ENCODE measurements at places on chromosomes 3 and 15. TPM values are rescaled to one million over a fixed set of nuclear protein-coding genes. Genes with fewer than 3 reads are reported as not detected.

STRIT1 gene
- not detected for total RNA-seq

TRIM42 gene
- not detected for total RNA-seq

ALDH1A3 gene
- total RNA-seq, result 73.7 TPM

TGM5 gene
- total RNA-seq, result not detected

TOP2B gene
- 71.2 TPM for total RNA-seq

ZNF662 gene
- total RNA-seq, result 3.3 TPM

IQCH gene
- 5.0 TPM for total RNA-seq

TMEM40 gene
- total RNA-seq, result not detected

GP5 gene
- total RNA-seq, result 0.17 TPM

DNA sequence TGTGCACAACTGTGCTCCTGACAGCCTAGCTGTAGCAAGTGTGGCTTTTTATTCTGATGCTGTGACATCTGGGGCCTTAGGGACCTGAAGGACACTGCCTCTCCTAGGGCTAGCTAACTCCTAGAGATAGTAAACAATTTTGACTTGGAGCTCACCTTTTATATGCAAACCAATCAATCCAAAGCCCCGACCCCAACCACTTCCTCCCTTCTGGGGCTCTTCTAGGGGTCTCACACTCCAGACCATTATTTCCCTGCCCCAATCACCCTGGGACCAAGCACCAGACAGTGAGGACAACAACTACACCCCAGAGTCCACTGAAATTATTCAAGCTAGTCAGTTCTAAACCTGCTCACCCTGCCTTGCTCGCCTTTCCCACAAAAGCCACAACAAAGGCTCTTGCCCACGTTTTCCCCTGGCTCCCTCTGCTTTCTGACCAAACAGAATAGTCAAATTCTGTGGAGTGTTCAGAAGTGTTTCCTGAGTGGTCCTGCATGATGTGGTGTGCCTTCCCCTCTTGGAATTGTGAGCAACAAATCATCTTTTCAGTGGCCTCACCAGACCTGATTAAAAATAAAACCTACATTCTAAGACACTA is 84.2 kb upstream of the WNT5A start:
- peak; percentile 71 for DNase-seq

- DNase-seq, result no peak
These were observed 3.2 kb downstream of the KCTD6 start for GRCh38 chr3:58495101-58495500.

GRCh38 chr15:39888809-39889208 is 31.3 kb downstream of the GPR176 start:
- no peak for DNase-seq

DNA sequence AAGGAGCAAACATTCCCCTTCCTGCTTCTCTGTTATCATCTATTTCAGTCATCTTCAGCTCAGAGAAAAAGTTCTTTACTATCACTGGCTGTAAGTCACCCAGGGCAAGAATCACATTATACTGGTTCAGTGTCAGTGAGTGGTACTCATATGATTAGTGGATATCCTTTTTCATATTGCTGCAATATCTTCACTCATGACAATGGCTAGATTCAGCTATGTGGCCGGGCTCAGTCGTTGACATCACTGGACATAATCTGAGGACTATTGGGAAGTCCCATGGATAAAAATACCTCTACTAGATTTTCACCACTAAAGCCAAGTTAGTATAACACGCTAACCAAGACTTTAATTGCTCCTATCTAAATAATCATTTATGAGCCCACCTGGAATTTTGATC is 91.3 kb upstream of the UBE2E2 start:
- no peak for DNase-seq

- DNase-seq, result peak; percentile 52
These were observed 985 bp downstream of the LCMT2 start for GRCh38 chr15:43329217-43329959.

DNA sequence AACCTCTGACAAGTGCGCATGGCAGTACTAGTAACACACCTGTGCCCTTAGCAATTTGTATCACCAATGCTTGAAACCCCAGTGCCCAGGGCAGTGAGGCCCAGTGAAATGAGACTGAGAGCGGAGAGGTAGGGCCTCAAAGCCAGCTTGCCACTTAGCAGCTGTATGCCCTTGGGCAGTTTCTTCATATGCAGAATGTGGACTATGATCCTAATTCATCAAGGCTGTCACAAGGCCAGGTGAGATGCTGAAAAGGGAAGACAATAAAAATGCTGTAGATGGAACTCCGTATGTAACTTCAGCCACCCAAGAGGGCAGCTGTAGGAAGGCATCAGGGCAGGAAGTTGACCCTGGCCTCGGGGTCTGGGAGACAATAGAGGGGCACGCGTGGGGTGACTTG is 74.4 kb downstream of the KY start:
- no peak for DNase-seq

DNA sequence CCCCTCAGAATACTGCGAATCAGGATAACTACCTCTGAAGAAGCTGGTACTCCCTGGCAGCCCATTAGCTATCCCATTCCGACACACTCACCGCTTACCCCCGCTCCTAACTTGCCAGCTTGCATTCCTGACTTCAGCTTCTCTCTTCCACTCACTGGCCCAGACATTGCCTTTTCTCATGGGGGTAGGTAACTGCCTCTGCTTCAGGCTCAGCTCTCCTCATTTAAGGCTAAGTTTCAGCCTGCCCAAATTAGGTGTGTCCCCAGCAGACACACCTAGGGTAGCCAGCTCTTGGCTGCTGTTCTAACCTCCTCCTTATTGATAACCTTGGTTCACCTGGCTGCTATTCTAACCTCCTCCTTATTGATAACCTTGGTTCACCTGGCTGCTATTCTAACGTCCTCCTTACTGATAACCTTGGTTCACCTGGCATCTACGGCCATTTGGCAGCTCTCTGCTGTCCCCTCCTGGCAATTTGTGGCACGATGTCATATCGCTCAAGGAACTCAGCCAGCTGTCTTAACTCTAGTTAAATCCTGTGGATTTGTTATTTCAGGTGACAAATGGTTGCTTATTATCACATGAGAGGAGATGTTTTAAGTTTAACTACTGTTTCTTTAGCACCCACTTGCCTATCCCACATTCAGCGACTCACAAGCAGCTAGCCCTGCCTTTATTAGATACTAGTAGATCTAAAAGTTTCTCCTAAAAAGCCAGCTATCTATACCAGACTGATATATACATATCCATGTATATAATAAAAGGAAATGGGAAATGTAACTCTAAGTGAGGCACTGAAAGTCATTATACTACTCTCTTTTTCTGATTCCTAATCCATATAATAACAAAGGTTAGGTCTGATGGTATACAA is 106.5 kb upstream of the ACP3 start:
- no peak for DNase-seq

- DNase-seq, result no peak
These were observed 513 bp downstream of the VGLL4 start for GRCh38 chr3:11643201-11643603.

DNA sequence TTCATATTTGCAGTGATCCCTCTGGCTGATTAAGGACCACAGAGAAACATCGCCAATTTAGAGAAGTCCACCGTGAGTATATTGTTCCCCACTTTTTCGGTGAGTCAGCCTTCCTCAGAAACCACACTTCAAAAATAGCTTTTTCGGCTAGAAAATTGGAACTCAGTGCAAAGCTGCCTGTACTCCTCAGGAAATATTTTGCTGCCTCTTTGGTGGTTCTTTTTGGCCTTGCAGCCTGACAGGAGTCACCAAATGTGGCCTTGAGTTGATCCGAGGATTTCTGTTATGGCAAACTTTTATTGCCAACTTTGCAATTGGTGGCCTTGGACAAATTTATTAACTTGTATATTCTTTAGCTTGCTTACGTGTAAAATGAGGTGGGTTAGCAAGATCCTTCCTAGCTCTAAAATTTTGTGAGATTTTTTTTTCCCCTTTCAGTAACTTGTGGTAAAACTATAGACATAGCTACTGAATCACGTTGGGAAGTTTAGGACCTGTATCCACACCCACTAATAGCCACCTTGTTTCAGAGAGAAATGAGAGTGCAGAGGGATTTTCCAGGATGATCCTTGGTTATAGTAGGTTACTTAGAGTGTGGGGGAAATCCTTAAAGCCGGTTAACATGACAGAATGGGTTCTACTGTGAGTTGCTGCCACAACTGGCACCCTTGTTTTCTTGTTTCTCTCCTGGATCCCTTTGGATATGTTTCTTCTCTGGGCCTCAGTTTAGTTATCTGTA is 9.9 kb downstream of the ARL6IP5 start:
- peak; percentile 44 for DNase-seq

GRCh38 chr15:89227425-89227824 is 6.0 kb upstream of the RLBP1 start:
- no peak for DNase-seq

DNA sequence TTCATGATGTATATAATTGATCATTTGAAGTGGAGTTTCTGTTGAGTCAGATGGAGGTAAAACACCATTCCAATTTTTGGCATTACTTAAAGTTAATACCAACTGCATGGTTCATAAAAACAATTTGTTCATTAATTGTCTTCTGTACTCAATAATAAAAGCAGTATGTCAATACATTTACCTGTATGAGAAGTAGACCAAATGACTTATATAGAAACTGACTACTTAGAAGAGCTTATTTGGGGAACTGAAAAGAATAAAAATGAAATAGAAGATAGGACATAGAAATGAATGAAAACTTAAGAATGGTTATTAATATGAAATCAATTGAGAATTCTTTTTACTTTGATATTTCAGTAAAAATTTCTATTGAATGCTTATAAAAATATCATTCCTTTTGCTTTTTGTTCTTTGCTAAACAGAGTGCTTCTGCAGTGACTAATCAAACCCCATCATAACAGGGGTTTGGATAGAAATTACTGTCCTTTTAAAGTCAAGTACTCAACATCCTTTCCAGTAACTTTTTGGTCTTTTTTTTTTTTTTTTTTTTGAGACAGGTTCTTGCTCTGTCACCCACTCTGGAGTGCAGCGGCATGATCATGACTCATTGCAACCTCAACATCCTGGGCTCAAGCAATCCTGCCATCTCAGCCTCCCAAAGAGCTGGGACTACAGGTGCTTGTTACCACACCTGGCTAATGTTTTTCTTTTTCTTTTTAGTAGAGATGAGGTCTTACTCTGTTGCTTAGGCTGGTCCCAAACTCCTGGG is 6.5 kb upstream of the CRYBG3 start:
- no peak for DNase-seq

DNA sequence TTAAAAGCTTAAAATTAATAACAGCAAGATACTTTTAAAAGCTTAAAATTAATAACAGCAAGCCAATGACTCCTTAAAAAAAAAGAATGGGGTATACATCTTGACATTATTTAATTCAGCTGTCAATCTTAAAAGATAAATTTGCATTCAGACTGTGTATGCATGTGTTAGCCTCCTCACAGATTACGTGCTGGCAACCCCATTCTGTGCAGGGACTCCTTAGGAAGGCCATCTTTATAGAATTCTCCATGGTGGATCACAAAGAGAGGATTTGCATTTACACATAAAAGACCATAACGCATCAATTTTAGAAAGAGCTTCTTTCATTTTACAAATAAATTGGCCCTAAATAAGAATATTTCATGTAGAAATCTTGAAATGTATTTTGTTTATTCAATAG is 87.2 kb downstream of the B3GALNT1 start:
- no peak for DNase-seq

- DNase-seq, result peak; percentile 4
These were observed 22.0 kb downstream of the COL6A6 start for GRCh38 chr3:130539005-130539404.

DNA sequence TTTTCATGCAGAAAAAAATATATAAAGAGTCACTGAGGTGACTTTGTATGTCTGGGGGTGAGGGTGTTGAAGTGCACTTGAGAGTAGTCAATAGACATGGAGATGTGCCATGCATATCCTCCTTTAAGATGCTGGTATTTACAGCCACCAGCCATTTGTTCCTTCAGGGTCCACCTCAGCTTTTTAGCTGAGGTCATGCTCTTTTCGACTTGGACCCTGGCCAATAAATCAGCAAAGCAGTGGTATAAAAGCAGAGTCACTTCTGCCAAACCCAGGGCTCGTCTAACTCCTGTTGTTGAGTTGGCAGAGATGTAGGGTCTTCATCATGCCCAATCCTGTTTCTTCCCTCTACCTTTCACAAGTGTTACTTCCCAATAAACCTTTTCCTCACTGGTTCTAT is 75.1 kb upstream of the OSTN start:
- DNase-seq, result no peak

- peak; percentile 72 for DNase-seq
These were observed 86.4 kb downstream of the SYNPR start for GRCh38 chr3:63364495-63364894.

DNA sequence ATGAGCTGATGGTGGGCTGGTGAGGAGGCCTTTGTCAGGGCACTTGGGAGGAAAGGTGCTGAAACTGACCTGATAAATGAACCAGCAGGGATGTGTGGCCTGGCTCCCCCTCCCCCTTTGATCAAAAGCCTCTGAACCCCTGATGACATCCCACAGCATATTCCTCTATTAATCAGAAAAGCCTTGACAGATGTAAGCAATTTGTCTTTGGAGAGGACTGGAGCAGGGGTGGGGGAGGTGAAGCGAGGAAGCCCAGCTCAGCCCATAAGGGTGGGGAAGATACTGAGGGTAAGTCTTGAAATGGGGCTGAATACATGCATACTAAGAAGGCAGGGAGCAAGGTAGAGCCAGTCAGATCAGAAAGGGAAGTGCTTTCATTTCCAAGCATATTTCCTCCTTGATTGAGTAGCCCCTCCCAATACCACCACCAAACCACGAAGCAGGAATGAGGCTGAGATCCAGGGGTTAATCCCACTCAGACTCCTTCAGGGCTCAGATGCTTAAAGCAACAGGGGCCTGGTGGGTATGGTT is 34.7 kb upstream of the MRPS22 start:
- no peak for DNase-seq

DNA sequence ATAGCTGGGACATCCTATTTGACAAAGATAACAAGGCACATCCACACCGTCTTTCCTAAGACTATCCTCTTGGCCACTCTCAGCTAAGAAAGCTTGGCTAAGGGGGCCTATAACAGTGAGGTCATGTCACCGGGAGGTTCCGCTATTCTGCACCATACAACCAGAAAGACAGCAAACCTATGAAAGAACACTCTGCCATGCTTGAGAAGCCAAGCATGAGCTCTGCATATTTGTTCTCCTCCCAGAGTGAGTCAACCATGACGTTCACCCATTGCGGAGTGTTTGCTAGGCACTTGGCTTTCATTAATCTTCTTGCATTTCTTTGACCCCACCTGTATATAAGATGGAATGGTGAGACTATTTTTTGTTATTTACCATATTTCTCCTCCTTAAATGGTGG is 141.2 kb downstream of the GMNC start:
- DNase-seq, result peak; percentile 7

- DNase-seq, result no peak
These were observed 33.8 kb downstream of the NR1I2 start for GRCh38 chr3:119815716-119816115.

GRCh38 chr3:44955917-44956316 is 20.1 kb downstream of the ZDHHC3 start:
- DNase-seq, result no peak

GRCh38 chr15:96818861-96819260 is 488.4 kb downstream of the NR2F2 start:
- DNase-seq, result no peak

All from fibroblast of lung (primary cell).